Fibroblast of lung (primary cell): ENCODE measurements at places on chromosomes 1 and 21.

DNA sequence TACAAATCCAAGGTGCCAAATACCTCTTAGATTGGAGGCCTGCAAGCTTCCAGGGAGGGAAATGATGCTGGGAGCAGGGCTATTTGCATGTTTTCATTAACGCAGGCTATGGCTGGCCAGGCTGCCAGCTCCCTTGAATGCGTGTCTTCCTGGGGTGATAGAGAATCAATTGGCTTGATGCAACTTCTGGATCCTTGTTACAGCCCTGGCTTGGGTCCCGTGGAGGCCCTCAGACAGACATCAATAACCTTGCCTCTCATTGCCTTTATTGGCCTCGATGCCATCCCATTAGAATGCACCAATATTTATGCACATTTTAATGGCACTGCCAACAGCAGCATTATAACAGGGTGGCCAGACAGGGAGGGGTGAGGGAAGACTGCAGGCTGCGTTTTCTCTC is 54.0 kb downstream of the TNR start:
- H3K27ac ChIP-seq: no peak overlapping the region
- no peaks in the 10 kb centered on the region for H3K4me1 ChIP-seq
- H3K36me3 ChIP-seq: no peaks in the 10 kb centered on the region
- no peaks in the 10 kb centered on the region for H3K27me3 ChIP-seq
- no peak for DNase-seq

- H3K4me1 ChIP-seq: peaks cover 4% of the 10 kb centered on the region
- no peaks in the 10 kb centered on the region for H3K27me3 ChIP-seq
- no peak overlapping the region for H3K4me3 ChIP-seq
- no peaks in the 10 kb centered on the region for H3K36me3 ChIP-seq
- H3K27ac ChIP-seq: no peak overlapping the region
Observed at GRCh38 chr21:37762606-37763005, 153.7 kb downstream of the KCNJ6 start.

DNA sequence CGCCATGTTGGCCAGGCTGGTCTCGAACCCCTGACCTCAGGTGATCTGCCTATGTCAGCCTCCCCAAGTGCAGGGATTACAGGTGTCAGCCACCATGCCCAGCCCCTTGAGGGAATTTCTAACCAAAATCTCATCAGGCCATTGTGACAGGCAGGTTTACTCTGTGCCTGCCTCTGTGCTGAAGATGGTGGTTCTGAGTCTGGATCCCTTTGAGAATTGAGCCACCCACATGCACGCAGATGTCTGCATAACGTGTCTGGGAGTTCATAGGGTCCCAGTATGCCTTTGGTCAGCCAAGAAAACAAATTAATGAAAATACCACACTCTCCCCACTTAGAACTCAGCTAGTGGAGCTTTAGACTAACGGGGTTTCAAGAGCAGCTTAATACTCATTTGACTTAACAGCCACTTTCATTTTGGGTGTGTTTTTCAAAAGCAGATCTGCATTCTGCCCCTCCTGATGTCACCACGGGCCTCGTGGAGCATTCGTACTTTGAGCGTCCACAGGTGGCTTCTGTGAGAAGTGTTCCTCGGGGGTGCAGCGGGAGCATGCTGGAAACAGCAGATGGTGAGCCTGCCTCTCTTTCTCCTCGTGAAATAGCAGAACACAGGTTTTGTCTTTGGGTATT is 45.3 kb downstream of the DIP2A start:
- H3K27me3 ChIP-seq: no peaks in the 10 kb centered on the region
- DNase-seq: no peak
- H3K27ac ChIP-seq: no peak overlapping the region
- no peak overlapping the region for H3K4me3 ChIP-seq
- no peaks in the 10 kb centered on the region for H3K4me1 ChIP-seq
- peaks cover 3% of the 10 kb centered on the region for H3K36me3 ChIP-seq

- no peaks in the 10 kb centered on the region for H3K36me3 ChIP-seq
- H3K27ac ChIP-seq: no peak overlapping the region
- peak; percentile 62 for DNase-seq
- no peak overlapping the region for H3K4me3 ChIP-seq
- no peaks in the 10 kb centered on the region for H3K27me3 ChIP-seq
Observed at GRCh38 chr1:204089044-204089751, 16.3 kb downstream of the SOX13 start.

DNA sequence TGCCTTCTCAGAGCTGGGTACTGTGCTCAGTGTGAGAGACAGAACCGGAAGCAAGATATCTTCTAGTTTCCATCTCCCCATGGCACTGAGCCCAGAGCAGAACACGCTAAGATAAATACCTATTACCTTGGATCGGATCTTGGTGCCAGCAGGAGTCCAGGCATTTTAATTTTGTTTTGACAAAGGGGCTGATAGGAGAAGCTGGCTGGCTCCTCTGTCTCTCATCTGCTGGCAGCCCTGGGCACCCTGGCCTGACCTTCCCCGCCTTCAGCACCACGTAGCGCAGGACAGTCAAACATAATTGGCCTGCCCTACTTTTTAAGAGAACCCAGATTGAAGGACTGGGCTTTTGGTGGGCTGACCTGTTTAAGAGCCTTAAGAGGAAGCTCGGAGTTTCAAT is 160.7 kb upstream of the KLHDC7A start:
- H3K4me1 ChIP-seq: no peaks in the 10 kb centered on the region
- no peaks in the 10 kb centered on the region for H3K27me3 ChIP-seq
- no peaks in the 10 kb centered on the region for H3K36me3 ChIP-seq
- H3K4me3 ChIP-seq: no peak overlapping the region
- DNase-seq: no peak
- no peak overlapping the region for H3K27ac ChIP-seq

- no peaks in the 10 kb centered on the region for H3K27me3 ChIP-seq
- no peaks in the 10 kb centered on the region for H3K36me3 ChIP-seq
- H3K4me3 ChIP-seq: no peak overlapping the region
- H3K4me1 ChIP-seq: no peaks in the 10 kb centered on the region
- no peak for DNase-seq
Observed at GRCh38 chr21:38384675-38385426, 113.4 kb downstream of the ERG start.

- H3K27me3 ChIP-seq: no peaks in the 10 kb centered on the region
- H3K27ac ChIP-seq: no peak overlapping the region
- DNase-seq: no peak
- no peaks in the 10 kb centered on the region for H3K4me1 ChIP-seq
- H3K4me3 ChIP-seq: no peak overlapping the region
Observed at GRCh38 chr21:46122758-46123683, 25.1 kb downstream of the COL6A2 start.

GRCh38 chr1:70477090-70477489 is 66.0 kb downstream of the CTH start:
- H3K27ac ChIP-seq: no peak overlapping the region
- DNase-seq: no peak
- no peaks in the 10 kb centered on the region for H3K4me1 ChIP-seq
- H3K4me3 ChIP-seq: no peak overlapping the region

DNA sequence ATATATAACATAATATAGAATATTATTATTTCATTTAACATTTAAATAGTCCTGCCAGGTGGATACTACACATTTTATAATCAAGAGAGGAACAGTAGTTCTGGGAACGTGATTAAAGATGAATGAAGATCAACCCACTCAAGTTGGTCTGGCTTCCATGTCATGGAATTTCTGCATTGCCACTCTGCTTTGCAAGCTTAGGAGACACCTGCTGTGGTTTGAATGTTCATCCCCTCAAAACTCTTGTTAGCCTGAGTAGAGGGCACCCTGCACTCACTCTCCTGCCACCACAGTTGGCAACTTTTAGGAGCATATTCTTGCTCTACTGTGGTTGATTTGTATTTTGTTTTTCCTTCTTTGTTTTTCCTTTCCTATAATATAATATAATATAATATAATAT is 153.2 kb downstream of the GLUL start:
- no peaks in the 10 kb centered on the region for H3K27me3 ChIP-seq
- no peak overlapping the region for H3K4me3 ChIP-seq
- H3K36me3 ChIP-seq: no peaks in the 10 kb centered on the region
- no peak overlapping the region for H3K27ac ChIP-seq

DNA sequence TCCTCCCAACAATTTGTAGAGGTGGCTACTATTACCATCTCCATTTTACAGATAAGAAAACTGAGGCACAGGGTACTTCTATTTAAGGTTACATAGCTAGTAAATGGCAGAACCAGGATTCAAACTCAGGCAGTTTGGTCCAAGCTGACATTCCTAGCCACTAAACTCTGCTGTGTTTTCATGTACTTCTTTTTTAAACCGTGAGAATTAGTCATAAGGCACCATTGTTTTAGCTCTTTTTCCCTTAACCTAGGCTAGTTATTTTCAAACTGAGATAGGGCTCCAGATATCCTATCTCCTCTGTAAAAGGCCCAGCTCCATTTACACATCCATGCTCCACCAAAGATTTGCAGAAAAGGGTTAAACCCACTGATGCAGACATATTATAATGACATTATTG is 92.9 kb downstream of the PTPN14 start:
- peak; percentile 35 for DNase-seq
- no peaks in the 10 kb centered on the region for H3K27me3 ChIP-seq
- no peak overlapping the region for H3K4me3 ChIP-seq
- peaks cover 12% of the 10 kb centered on the region for H3K4me1 ChIP-seq

GRCh38 chr1:98090351-98090750 is 169.5 kb upstream of the DPYD start:
- no peak overlapping the region for H3K4me3 ChIP-seq
- peaks cover 9% of the 10 kb centered on the region for H3K4me1 ChIP-seq
- peak; percentile 65 for DNase-seq
- H3K27ac ChIP-seq: no peak overlapping the region
- H3K36me3 ChIP-seq: no peaks in the 10 kb centered on the region

DNA sequence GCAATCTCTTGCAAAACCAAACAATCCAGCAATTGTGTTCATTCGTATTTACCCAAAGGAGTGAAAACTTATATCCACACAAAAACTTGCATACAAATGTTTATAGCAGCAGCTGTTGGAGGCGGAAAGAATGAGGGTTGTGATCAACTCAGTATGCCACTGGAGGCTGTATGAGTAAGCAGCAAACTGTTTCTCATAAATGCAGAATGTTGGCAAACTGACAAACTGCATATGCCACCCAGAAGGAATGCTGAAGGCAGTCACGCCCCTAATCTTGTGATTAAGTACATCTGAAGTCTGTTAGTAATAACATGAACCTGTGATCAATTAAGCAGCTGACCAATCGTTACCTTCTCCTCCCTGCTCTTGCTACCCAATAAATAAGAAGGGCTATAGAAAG is 60.5 kb upstream of the CR2 start:
- H3K27ac ChIP-seq: peak overlapping the region; percentile 13
- H3K36me3 ChIP-seq: no peaks in the 10 kb centered on the region
- peak; percentile 92 for DNase-seq
- H3K4me3 ChIP-seq: no peak overlapping the region
- peaks cover 3% of the 10 kb centered on the region for H3K4me1 ChIP-seq
- H3K27me3 ChIP-seq: no peaks in the 10 kb centered on the region

DNA sequence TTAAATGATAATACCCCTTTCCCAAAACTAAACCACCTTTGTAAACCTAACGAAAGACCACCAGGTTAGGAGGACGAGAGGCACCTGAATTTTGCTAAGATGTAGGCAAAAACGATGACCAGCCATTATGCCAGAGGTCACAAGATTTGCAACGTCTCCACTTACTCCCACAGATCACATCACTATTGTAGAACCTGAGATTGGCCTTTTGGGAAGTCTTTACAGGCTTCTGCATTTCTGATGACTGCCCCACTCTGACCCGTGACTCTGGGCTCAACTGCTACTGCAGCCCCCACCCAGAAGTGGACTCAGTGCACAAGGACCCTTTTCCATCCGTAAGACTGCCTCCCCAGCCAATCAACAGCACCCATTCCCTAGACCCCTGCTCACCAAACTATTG is 36.4 kb upstream of the COL6A2 start:
- H3K4me3 ChIP-seq: no peak overlapping the region
- no peaks in the 10 kb centered on the region for H3K36me3 ChIP-seq
- H3K4me1 ChIP-seq: peaks cover 39% of the 10 kb centered on the region
- H3K27me3 ChIP-seq: no peaks in the 10 kb centered on the region
- DNase-seq: no peak

GRCh38 chr21:16913010-16913409 is 599.8 kb upstream of the CXADR start:
- H3K4me1 ChIP-seq: no peaks in the 10 kb centered on the region
- H3K27me3 ChIP-seq: no peaks in the 10 kb centered on the region
- H3K36me3 ChIP-seq: no peaks in the 10 kb centered on the region
- DNase-seq: no peak

DNA sequence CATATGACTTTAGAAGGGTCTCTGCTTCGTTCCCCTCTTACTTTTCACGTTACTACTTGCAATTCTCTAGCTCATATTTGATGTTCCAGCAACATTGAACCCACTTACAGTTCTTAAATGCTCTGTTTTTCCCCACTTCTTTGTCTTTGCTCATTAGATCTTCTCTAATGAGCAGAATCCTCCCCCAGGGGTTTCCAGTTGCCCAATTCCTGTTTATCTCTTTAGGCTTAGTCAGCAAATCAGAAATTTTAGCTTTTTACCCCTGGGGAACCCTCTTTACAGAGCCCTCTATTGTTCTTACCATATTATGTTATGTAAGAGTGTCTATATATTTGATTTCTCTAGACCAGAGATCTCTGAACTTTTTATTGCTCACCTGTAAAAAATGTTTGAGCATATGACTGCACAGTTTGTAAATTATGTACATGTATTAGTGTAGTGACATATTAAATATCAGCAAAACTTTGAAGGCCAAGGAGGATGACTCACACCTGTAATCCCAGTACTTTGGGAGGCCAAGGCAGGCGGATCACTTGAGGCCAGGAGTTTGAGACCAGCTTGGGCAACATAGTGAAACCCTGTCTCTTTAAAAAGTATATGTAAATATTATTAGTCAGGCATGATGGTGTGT is 71.4 kb downstream of the FNBP1L start:
- peak; percentile 21 for DNase-seq
- no peaks in the 10 kb centered on the region for H3K36me3 ChIP-seq

DNA sequence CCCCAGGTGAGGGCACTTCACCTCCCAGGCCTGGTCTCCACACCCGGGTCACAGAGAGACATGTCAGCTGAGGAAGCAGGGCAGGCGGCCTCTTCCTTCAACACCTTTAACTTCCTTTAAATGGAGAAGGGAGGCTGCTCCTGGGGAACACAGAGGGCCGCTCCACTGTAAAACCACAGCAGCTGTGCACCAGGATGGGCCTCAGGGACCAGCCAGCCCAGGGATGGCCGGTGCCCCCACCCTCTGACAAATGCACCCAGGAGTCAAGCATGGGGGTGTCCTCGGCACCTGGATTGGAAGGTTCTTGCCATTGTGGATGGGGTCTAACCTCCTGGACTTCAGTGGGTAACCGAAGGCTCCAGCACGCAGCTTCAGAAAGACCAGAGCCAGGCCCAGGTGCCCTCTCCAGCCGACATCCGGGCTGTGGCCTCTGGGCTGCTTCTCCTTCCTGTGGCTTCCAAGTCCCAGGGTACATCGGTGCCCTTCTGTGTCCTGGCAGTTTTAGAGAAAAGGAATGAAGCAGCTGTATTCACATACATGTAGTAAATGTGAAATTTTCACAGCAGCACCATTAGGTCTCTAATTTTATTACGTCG is 121.7 kb upstream of the COL6A1 start:
- DNase-seq: no peak
- H3K27ac ChIP-seq: no peak overlapping the region
- no peaks in the 10 kb centered on the region for H3K27me3 ChIP-seq
- no peaks in the 10 kb centered on the region for H3K36me3 ChIP-seq

GRCh38 chr21:38351961-38352521 is 95.2 kb downstream of the KCNJ15 start:
- peaks cover 15% of the 10 kb centered on the region for H3K4me1 ChIP-seq
- H3K36me3 ChIP-seq: no peaks in the 10 kb centered on the region
- DNase-seq: peak; percentile 93
- no peak overlapping the region for H3K4me3 ChIP-seq
- H3K27me3 ChIP-seq: no peaks in the 10 kb centered on the region
- peak overlapping the region; percentile 80 for H3K27ac ChIP-seq

GRCh38 chr1:109876617-109877316 is 33.9 kb upstream of the CSF1 start:
- H3K27ac ChIP-seq: peak overlapping the region; percentile 80
- no peaks in the 10 kb centered on the region for H3K36me3 ChIP-seq
- no peaks in the 10 kb centered on the region for H3K27me3 ChIP-seq
- H3K4me3 ChIP-seq: peak overlapping the region; percentile 11
- DNase-seq: peak; percentile 59
